ENCODE measurements at places on chromosomes 3 and 15.

DNA sequence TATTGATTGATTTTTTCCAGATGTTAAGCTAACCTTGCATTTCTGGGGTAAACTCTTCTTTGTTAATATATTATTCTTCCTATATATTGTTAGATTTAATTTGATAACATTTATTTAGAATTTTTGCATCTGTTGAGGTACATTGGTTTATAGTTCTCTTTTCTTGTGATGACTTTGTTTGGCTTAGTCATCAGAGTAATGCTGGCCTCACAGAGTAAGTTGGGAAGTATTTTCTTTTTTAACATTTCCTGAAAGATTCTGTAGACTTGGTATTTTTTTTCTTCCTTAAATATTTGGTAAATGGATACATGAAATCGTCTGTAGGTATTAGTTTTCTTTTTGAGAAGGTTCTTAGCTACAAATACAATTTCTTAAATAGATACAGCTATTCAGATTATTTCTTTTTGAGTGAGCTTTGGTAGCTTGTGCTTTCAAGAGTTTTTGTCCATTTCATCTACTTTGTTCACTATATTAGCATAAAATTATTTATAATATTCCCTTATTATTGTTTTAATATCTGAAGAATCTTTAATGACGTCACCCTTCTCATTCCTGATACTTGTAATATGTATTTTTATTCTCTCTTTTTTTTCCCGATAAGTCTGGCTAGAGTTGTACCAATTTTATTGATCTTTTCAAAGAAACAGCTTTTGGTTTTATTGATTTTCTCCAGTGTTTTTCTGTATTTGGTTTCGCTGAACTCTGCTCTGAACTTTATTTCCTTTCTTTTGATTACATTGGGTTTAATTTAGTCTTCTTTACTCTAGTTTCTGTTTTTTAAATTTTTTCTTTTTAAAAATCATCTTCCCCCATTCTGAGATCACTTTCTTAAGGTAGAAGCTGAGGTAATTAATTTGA lies 6.5 kb upstream of the HPS3 start:
- no peak for DNase-seq

DNA sequence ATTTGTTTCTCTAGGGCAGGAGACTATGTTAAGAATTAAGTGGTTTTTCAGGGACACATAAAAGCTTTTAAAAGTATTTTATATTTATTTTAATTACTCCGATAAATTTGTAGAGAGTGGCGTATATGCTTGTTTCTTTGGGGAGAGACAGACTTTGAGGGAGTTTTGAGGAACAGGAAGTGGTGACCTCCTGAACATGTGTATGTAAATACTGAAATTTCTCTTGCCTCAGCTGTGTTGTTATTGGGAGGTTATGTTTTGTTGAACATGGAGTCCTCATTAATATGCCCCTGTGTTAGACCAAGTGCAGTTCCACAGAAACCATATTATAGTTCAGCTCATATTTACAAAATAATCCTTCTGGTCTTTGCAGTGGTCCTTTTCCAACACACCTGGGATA lies 41.8 kb upstream of the UTS2B start:
- DNase-seq: no peak

DNA sequence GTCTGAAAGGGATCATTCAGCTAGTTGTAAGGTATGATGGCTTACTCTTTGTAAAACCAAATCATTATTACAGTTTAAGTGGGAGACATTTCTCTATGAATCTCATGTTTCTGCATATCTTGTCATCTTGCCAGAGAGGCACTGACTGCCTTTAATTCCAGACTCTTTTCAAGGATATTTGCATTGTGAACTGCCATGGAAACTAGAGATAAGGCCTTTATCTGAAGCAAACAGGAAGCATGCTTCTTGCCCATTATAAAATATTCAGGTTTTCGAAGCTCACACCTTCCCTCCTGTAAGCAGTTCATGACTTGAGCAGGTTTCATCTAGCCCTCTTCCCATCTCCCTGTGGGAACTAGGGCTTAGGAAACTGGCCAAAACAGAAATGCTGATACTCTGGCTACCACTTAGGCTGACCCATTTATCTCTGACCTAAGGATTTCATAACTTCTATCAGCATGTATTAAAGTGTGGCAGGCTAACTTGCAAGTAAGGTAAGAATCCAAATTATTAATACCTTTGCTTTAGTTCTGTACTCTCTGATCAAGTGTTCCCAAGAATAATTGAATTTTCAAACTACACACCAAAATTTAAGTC lies 326.6 kb upstream of the ALCAM start:
- no peak for DNase-seq

DNA sequence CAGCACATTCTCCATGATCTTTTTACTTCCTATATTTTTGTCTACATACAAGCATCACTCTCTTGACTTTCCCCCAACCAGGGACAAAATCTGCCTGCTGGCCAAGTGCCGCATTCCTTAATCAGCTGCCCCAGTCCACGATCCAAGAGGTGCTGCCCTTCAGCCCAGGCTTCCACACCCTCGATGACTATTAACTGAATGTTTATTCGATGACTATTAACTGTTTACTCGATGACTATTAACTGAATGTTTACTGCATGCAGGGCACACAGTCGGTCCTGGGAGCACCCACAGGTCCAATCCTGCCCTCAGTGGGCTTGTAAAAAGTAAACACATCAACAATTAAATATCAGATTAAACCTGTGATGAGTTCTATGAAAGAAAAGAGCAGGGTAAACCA lies 256.9 kb downstream of the ARRDC4 start:
- no peak for DNase-seq

DNA sequence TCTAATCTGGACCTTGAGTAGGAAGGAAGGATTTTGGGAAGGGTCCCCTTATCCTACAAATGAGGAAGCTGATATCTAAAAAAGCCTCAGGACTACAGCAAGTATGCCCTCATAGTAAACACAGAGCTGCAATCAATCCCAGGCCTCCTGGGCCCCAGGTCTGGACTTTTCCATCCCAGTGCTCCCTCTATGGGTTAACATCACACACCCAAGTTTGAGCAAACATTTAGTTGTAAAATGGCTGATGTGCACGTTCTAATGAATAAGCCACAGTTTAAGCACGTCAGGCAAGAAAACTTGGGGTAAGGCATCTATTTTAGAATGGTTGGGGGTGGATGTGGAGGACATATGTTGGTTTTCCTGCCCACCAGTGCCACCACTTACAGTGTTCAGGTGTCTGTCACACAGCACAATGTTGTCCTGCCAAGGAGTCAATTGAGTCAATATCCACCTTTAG lies 44.3 kb upstream of the UBE2E1 start:
- DNase-seq: no peak

Measured in cortex of kidney (tissue), 1 donor.